ENCODE measurements at places on chromosomes 3 and 15.

DNA sequence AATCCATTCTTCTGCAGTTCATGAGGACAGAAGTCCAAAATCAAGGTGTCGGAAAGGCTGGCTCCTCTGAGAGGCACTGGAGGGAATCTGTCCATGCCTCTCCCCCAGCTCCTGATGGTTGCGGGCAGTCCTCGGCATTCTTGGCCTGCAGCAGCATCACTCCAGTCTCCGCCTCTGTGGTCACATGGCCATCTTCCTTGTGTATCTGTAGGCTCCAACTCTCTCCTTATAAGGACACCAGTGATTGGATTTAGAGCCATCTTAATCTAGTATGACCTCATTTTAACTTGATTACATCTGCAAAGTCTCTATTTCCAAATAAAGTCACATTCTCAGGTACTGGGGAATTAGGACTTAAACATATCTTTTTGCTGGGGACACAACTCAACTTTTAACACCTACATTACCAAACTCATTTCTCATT, 56.0 kb upstream of the FLNB start:
- no peak for DNase-seq

DNA sequence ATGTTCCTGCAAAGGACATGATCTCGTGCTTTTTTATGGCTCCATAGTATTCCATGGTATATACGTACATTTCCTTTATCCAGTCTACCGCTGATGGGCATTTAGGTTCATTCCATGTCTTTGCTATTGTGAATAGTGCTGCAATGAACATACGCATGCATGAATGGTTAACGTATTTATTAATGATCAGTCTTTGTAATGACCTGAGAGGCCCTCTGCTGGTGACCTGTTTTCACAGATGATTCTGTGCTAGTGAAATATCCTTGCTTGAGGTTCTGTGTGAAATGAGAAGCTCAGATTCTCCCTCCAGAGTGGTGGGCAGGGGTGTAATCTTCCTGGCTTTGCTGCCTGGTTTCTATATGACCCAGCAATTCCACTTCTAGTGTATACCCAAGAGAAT, 160.2 kb upstream of the RASGRP1 start:
- no peak for DNase-seq

- no peak for DNase-seq
Observed at GRCh38 chr3:128850544-128850943, 28.9 kb upstream of the ACAD9 start.

- no peak for DNase-seq
Observed at GRCh38 chr3:108661699-108662098, 72.2 kb downstream of the DZIP3 start.

- no peak for DNase-seq
Observed at GRCh38 chr3:169268286-169268776, 395.2 kb downstream of the MECOM start.

DNA sequence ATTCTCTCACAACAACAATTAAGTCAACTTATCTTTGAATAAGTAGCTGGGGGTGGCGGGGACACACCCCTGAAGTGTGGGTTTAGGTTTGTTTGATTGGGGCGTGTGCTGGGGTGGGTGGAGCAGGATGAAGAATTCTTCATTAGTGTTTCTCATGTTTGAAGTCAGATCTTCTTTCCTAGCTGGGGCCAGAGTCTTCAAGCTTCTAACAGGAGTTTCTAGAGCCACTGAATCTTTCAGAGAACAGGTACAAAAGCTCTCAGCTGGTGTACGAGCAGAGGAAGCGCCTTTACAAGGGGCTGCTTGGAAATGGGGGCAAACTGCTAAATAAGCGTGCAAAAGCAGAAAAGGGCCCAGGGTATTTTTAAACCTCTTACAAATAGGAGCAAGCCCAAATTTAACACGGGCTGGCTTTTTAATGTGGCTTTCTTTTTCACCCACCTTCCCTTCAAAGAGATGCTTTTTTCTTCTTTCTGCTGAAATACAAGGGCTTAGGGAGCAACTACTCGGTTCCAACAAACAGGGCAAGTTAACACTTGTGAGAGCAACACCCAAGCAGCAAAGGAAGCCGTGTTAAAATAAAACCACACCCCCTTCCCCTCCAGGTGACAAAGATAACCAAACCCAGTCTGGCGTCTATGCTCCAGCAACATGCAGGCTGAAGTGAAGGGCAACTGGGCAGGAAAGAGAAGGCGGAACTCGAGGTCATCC, 86.9 kb upstream of the RASGRP1 start:
- DNase-seq: no peak

- no peak for DNase-seq
Observed at GRCh38 chr3:44981220-44981619, 5.2 kb downstream of the EXOSC7 start.

GRCh38 chr3:114846252-114846651, 300.8 kb downstream of the ZBTB20 start:
- DNase-seq: no peak

DNA sequence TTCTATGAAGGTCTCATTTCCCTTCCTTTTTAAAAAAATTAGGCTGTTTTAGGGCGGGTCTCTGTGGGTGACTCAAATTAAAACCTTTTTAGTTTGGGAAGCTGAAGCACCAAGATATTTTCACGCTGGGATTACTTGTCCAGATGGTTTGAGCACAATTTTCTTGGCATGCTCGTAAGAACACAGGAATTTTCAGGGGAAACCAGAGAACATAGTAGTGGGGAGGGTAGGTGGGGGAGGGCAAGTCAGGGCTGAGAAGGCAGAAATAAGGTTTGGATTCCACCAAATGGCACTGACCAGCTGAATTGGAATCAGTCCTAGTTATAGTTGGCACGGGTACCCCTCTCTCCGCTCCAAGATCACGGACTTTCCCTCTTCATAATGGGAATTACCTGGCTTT, 97.3 kb upstream of the LRIG1 start:
- DNase-seq: no peak

GRCh38 chr3:29397406-29397805, 116.5 kb downstream of the RBMS3 start:
- DNase-seq: no peak

DNA sequence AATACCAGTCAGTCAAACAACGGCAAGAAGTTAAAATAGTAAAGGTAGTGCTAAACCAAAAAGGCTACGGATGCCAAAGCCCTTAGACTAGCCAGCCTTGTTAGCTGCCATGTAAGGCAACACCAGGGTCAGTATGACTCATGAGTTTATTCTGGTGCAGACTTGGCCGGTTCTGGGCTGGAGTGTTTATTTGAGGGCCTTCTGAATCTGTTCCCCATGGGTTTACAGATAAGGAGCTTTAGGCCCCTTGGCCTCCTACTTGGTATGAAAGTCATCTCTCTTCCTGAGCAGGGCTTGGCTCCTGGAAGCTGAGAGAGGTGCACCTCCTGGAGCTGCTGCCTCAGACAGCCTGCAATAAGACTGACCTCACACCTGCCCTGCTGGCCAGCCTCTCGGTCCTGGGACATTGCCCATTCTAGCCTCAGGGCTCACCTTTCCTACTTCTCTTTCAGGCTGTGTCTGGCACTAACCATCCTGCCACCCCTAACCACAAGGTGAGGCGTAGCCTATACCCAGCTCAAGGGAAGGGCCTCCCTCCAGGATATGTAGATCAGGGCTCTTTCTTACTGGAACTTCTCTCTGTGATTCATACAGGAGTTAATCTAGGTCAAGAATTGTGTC, 10.4 kb upstream of the RTP1 start:
- no peak for DNase-seq

- no peak for DNase-seq
Observed at GRCh38 chr15:57273402-57273801, 102.9 kb upstream of the CGNL1 start.

- no peak for DNase-seq
Observed at GRCh38 chr3:151579571-151580270, 118.9 kb upstream of the IGSF10 start.

GRCh38 chr3:10189557-10190354, 25.0 kb downstream of the IRAK2 start:
- no peak for DNase-seq

DNA sequence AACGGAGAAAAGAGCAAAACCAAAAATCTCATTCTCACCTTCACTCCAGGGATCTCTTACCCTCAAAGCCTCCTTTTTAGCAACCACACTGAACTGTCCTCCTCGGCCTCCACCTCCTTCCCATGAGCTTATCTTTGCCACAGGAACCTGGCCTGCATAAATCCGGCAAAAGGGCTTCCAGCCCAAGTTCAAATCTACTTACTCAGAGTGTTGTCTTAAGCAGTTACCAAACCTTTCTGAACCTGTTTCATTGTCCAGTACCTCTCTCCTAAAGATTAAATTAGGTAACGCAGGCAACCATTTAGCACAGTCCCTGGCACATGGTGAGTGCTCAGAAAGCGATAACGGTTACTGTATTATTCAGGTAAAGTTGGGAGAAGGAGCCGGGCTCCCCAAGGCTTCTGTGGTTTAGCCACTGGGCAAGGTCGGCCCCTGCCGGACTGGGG, 777 bp downstream of the CIB1 start:
- DNase-seq: no peak

DNA sequence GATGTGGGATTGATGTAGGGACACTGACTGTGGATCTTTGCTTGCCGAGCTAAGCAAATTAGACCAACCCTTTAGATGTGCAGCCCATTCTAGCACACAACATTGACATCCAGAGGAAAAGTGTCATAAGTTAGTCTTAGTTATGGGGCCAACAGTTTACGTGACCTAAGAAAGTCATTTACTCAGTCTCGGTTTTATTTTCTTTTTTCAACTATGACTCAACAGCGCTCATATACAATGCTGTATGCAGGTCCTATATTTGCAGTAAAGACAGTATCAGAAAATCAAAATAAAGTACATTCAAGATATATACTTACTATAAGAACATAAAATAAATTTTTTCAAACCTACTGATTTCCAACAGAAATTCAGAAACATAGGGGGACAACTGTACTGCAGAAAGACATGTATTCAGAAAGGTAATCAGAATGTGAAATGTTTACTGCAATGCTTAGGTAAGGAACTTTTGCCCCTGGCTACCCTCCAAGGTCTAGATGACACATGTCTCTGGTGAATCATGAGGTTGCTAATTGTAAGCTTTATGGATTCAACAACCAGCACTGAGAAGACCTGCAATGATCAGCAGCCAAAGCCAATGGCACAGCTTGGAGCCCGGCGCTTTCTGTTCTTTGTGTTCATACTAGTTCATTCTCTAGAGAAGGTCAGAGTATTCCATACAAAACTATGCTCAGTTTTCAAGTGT, 317.5 kb upstream of the CNTN6 start:
- no peak for DNase-seq

- no peak for DNase-seq
Observed at GRCh38 chr3:13161021-13161759, 88.0 kb upstream of the IQSEC1 start.

- no peak for DNase-seq
Observed at GRCh38 chr3:133670525-133670995, 8.8 kb upstream of the TOPBP1 start.

DNA sequence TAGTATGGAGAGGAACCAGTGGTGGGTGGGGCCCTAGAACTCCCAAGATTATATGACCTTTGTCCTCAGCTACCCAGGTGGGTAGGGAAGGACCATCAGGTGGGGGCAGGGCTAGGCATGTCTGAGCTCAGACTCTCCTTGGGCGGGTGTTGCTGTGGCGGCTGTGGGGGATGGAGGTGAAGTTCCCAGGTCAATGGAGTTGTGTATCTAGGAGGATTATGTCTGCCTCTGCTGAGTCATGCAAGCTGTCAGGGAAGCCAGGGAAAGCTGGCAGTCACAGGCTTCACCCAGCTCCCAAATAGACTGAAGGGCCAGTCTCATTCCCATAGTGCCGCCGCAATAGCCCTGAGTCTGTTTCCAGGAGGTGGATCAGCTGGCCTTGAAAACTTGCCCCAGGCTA, 139.7 kb upstream of the CFAP20DC start:
- DNase-seq: no peak

- DNase-seq: no peak
Observed at GRCh38 chr15:74763416-74763815, 14.8 kb downstream of the CYP1A2 start.

- DNase-seq: no peak
Observed at GRCh38 chr3:184811663-184811998, 335 bp upstream of the VPS8 start.

DNA sequence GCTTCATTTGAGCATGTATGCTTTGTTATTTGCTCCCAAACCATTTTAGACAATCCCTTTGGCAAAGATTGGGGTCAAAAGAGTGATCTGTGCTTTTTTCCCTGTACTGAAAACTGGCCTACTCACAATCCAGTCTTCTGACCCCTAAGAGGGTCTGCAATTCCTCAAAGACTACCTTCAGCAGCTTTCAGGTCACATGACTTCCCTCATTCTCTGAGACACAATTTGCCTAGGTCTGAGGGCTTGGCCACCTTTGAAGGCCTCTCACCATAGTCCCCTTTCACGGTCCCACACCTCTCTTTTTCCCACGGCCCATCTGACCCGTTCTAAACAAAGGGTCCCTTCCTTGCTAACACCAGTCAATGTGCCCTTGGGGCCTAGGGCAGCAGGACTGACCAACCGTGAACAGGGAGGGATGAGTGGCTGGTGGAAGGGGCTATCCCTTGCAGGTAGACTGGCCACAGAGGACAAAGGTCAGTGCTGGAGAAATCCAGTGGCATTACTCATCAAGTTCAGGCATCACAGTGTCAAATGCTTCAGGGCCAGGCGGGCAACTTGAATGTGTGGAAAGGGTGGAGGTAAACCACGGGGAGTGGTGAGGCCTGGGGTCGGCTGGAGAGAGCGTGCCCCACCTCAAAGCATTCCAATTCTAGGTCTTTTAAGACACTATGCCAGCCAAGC, 10.8 kb downstream of the RASL12 start:
- DNase-seq: no peak

DNA sequence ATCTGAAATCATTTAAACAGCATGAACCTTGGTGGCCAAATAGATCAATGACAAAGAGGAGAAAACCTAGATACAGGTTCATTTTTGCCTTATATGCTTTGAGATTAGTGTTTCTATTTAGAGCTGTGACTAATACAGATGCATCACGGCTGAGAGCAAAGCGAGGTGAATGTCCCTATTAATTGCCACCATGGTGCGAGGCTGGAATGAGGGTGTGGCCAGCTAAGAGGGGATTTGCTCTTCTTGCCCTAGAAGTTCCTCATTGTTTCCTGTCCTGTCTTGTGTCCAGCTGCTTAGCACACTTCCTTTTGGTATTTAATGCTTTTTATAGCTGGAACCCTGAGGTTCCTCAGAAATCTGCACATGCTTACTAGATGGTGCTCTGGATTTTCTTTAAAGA, 339.1 kb upstream of the RGMA start:
- DNase-seq: no peak

GRCh38 chr15:40420793-40421192, 15.2 kb downstream of the IVD start:
- DNase-seq: no peak

DNA sequence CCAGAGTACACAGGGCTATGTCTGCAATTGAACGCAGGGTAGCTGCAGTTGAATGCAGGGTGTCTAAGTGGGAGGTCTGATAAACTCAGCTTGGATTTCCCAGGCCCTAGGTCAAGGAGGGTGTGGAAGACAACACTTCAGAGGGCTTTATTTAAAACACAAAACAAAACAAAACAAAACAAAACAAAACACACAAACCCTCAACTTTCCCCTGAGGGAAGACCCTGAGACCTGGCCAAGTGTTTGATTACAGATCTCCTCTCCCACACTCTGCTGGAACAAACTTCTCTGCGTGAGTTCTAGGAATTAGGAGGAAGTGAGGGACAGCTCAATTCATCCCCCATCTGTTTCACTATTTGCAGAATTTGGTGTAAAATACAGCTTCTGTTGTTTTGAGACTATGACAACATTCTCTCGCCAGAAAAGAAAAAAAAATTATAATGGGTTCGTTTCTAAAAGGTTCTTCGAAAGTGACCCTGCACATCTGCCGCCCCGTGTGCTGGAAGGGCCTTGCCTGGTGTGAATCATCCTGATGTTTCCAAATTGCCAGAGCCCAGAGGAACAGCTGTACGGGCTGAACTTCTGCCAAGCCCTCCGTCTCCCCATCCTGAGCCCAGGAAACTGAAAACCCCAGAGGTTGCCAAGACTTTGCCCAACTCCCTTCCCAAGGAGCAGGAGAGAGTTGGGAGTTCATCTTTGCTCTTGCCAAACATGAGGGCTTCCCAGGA, 73.3 kb upstream of the RAD18 start:
- no peak for DNase-seq

Data from activated CD8-positive, alpha-beta memory T cell treated with anti-CD3 and anti-CD28 coated beads for 1 hour (primary cell).